HEK293T (cell line): ENCODE measurements at places on chromosomes 4 and X.

GRCh38 chr4:38411092-38411491 is 252.9 kb upstream of the KLF3 start:
- no peak for DNase-seq

- DNase-seq, result no peak
These were observed 75.0 kb downstream of the MGST2 start for GRCh38 chr4:139740531-139741041.

DNA sequence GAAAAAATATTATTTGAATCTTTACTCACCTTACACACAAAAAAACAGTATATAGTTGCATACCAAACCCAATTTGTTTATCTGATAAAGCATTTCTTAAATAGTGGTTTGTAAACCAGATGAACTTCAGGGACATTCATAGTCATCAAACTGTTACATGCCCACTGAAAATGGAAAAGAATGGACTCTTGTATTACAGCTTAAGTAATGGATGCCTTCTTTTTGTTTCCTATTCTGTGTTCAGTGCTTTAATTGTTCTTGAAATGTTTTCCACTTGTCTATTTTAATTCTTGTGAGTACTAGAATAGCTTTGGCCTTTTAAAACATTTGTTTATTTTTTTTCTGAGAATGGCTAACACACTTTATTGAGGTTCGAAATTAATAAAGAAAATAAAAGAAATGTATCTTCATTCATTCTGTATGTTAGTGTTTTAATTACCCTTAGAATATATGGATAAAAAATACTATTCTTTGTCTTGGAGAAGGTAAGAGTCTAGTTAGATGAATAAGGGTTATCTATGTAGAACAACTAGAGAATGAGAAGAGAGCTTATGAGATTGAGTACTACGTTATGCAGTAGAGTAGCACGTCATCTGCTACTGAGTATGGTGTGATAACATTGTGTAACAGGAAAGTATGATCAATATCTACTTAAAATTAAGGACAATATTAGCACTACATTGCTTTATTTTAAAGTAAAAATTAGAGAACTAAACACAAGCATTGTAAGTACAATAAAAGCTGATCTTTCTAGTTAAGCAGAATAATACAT is 9.9 kb downstream of the CPEB2 start:
- DNase-seq, result no peak

DNA sequence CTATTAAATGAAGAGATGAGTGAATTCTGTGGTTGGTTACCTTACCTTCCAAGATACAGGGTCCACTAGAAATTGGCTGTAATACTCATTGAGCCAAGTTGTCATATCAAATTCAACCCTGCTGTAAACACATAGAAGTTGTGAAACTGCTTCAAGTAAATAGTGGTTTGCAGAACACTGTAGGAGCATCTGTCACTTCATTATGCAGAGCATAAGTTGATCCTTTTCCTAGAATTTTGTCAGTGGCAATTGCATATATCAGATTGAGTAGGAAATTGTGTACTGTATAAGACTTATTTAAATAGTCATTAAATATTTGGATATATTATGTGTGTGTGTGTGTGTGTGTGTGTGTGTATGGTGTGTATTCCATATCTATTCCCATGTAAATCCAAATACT is 8.8 kb upstream of the XK start:
- DNase-seq, result no peak

DNA sequence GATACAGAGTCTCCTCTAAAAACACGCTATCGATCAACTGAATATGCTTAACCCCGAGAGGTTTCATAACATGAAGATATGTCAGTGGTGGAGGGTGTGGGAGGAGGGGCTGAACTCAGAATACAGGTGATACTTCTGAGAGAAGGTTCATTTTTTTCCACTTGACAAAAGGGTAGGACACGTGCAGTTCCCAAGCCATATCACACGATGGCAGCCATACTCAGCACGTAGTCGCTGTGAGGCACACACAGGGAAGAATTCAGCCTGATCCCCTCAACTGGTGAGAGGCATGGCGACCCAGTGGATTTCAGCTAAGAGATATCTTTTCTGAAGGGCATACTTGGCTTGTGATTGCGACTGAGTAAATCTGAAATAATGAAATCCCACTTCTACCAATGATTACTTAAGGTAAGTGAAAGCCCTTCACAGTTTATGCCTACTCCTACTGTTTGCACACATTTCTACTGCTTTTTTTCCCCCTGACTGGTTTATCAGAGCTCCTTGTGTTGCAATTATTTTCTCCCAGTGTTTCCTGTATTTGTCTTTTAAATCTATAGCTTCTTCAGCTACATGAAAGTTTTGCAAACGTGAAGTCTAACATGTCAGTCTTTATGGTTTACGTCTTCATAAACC is 133.1 kb downstream of the CORIN start:
- DNase-seq, result peak; percentile 28

DNA sequence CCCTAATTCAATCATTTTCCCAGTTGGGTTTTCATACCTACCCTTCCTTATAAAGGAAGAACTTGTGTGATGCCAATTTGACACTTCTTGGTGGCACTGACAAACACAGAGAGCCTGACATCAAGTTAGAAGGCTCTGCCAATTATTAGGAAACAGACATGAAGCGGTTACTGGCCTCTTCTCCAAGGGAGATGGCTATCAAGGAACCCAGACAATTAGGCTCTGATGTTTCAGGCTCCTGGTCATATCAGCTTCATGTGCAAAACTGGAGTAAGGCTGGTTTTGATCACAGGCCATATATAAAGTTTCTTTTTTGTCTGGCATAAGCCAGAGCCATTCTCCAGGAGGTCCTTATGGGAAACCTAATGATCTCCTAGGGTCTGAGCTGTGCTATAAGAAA is 428 bp downstream of the ARL13A start:
- no peak for DNase-seq

DNA sequence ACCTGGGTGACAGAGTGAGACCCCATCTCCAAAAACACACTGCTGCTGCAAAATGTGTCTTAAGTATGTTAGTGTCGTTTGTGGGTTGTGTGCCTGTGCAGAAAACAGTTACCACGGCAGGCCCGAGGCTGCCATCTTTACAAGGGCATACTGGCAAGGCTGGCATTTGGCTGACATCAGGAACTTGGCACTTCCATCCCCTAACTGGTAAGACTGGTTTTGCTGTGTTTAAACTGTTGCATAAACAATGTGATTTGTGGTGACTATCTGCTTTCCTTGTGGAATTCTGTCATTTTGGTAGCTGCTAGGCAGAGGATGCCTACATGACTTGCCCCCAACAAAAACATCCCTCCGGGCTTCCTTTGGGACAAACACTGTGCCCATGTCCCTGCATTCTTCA is 12.3 kb downstream of the LRP2BP start:
- DNase-seq, result no peak

GRCh38 chr4:126592088-126592487 is 1040.7 kb upstream of the INTU start:
- DNase-seq, result peak; percentile 26

GRCh38 chr4:169163947-169164668 is 106.6 kb downstream of the SH3RF1 start:
- DNase-seq, result no peak

GRCh38 chr4:123649645-123650391 is 253.2 kb downstream of the SPRY1 start:
- DNase-seq, result peak; percentile 42

DNA sequence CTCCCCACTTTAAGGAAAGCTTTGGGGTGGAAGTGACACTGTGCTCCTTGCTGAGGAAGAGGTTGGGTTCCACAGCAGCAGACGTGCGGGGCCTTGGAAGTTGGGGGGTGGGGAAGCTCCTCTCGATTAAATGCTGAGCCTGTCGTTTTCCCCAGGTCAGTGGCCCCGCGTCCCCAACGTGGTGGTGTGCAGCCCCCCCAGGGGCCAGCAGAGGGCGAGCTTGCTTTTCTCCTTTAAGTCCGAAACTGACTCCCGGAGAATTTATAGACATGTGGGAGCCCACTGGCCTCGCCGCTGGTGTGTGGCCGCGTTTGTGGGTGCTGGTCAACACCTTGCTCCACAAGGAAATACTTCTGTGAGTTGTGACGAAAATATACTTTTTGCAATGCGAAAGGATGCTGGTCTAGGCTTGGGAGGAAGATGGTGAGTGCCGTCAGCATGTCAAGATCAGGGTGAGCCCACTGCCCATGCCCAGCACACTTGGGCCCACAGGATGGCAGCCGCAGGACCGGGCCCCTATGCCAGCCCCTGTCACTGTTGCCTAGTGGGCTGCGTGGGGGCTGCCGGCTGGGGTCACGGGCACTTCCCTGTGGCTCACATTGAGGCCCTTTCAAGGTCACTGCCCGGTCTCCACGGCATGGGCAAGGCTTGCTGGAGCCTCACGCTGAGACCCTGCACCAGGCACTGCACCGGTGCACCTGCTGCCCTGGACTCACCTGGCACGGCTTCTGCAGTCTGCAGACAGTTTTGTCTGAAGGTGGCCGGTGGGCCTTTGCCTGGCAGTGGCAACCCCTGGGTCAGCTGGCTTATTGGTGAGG is 9.4 kb downstream of the UVSSA start:
- DNase-seq, result peak; percentile 66

GRCh38 chrX:16002185-16002584 is 121.2 kb upstream of the GRPR start:
- DNase-seq, result no peak

DNA sequence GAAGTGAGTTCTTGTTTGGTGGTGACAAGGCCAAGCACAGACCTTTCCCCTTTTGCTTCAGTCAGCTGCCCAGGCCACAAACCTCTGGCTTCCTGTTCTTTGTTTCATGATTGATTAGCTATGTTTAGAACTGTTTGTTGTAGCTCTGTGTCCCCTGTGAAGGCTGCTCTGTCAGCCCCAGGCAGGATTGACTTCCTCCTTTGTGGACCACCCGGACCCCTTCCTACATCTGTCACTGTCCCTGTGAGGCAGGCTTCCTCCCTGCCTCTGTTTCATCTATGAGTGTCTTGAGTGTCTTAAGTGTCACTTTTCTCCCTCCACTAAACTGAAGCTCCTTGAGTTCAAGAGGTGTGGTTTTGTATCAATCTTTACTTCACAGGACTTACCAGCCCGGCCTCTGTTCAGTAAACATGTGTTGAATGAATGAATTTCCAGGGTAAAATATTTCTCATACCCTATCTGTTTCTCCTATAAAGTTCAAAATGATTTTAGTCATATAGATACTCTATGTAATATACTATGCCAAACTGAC is 83.5 kb downstream of the ZNF674 start:
- no peak for DNase-seq

GRCh38 chr4:183435803-183436202 is 8.6 kb upstream of the CDKN2AIP start:
- DNase-seq, result no peak

GRCh38 chr4:97374526-97374925 is 768.8 kb downstream of the STPG2 start:
- DNase-seq, result no peak

- no peak for DNase-seq
These were observed 9.5 kb upstream of the PDLIM5 start for GRCh38 chr4:94442251-94442650.

DNA sequence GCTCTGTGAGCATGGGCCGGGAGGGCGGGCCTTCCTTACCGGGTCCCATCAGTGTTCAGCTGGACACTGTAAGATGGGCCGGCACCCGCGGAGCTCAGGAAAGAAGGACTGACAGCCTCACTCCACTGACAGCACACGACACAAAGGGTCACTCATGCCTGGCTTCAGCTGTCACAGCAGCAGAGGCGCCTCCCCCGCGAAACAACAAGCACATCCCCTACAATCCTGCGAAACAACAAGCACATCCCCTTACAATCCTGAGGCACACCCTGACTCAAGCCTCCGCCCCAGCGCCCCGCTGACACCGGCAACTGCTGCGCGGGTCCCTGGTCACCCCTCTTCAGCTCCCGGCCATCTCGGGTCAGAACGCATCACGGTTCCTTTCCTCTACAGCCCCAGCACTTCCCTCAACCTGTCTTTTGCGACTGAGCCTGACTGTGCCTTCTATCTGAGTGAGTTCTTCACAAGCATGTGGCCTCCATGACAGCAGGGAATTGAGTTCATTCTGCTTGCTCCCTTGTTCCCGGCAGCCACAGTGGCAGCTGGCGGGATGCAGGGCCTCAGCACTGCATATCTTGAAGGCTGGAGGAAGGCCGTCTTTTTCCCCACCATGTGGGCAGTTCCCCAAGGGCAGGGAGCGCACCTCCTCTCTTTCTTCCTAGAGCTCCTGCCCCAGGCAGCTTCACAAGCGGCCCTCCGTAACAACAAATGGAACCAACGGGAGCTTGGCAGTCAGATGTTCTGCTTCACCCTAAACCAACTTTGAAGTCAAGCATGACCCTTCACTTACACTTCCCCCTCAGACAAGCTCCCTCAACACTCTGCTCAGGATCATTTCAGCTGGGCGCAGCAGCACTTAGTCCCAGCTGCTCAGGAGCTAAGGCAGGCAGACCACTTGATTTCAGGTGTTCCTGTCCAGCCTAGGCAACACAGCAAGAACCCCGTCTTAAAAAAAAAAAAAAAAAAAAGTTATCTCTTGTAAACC is 39.6 kb downstream of the SCD5 start:
- DNase-seq, result no peak

- DNase-seq, result no peak
These were observed 2618.6 kb downstream of the ARAP2 start for GRCh38 chr4:33625748-33626147.

DNA sequence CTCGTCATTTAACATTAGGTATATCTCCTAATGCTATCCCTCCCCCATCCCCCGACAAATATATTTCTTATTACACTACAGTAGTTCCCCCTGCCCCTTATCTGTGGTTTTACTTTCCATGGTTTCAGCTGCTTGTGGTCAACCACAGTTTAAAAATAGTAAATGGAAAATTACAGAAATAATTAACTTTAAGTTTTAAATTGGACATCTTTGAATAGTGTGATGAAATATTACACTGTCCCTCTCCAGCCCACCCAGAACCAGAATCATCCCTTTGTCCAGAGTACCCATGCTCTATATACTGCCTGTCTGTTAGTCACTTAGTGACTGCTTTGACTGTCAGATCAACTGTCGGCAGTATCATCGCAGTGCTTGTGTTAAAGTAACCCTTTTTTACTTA is 47.4 kb upstream of the VEGFC start:
- no peak for DNase-seq

DNA sequence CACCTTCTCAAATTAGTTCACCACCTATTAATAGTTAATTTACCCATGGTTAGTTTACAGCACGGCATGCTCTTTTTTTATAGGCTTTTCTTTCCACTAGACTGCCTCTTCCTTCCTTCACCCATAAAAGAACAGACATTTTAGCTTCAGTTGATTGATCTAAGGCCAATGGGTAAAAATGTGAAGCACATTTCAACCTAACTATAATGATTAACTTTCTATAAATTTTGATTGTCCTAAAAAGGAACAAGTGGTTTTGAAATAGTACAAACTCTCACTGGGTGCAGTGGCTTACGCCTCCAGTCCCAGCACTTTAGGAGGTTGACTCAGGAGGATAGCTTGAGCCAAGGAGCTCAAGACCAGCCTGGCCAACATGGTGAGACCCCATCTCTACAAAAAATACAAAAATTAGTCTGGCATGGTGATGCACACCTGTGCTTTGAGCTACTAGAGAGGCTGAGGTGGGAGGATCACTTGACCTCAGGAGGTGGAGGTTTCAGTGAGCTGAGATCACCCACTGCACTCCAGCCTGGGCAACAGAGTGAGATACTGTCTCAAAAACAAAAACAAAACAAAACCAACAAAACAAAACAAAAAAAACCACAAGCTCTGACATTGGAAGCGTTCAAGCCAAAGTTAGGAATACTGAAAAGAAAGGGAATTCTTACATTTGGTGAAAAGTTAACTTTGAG is 89.9 kb upstream of the FAT1 start:
- DNase-seq, result no peak
